CD4-positive, alpha-beta T cell treated with Interleukin-15 for 1 hour (primary cell): ENCODE measurements at places on chromosomes 2 and 18.

DNA sequence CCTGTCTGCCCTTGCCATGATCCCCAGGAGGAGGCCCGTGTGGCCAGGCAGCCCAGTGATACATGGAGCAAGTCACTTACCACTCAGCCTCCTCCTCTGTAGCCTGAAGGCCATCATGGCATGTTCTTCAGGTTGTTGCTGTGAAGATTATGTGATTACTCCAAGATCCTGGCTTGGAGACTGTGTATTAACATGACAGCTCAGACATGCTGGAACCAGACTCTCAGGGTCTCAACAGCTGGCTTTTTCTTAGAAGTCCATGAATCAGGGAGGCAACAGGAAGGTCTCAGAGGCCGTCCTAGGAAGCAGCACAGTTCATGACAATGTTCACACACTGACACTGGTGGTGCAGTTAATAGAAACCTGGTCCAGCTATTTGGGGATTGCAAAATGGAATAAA lies 158.6 kb upstream of the TWIST2 start:
- DNase-seq = no peak

DNA sequence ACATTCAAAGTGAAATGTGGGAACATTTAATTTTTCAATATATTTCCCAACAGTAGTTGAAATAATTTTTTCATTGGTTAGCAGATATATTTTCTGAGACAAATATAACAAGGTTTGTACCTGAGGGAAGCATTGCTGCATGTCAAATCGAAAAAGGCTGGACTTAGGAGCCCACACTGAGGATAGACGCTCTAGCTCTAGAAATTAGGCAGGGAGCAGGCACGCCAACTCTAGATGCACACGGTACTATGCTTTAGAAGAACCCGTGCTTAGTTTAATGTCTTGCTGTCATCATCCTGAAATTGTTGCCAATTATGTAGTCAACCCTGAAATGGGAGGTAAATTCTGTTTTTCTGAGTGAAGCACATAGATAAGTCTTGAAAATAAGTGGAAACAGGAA lies 731.1 kb upstream of the ZNF804A start:
- DNase-seq = no peak

DNA sequence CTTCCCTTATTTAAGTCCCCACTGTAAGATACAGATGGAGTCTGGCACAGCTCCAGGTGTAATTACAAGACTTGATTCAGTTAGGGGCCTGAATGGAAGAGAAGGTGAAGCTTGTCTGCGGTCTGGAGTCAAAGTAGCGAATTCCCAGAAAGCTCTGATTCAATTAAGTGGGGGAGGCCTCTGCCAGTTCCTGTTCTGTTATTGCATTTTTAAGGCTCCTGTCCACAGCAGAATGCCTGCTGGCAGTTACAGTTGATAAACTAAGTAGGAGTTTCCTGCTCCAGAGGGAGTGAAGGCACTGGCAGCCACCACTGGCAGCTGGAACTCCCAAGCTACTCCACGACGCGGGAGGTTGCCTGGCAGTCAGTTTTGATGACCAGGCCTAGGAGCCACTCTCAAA lies 181.1 kb downstream of the SOCS6 start:
- no peak for DNase-seq

- no peak for DNase-seq
Measured at GRCh38 chr18:55085557-55086285, 126.5 kb upstream of the CCDC68 start.

- no peak for DNase-seq
Measured at GRCh38 chr2:190858817-190859216, 21.8 kb upstream of the GLS start.

DNA sequence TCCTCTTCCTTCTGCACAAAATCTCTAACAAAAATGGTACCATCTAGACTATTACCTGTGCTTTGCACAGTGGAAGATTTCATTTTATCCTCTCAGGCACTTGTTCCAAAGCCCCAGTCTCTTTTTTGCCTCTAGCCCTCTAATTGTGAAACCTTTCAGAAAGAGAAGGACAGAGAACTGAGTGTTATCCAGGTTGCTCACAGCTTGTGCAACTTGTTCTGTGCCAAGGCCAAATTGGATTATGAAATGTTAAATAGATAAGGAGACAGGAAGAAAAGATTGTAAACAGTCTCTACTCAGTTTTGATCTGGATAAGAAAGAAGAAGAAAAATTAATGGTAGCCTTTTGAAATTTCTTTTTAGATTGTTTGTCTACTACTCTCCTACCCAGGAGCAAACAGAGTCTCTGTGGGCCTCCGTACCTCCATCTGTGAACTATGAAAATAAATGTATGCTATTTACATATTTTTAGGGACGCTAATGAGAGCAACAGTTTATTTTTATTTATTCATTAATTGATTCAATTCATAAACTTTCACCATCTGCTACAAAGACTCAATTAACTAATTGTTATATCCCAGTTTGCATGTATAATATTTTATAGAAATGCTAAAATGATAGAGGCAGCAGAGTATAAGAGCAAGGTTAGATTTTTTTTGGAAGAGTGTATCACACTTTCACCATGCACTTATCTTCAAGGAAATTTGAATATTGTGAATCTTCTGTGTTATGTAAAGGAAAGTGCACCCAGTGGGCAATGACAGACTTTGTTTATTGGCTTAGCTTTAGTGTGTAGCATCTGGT lies 339.0 kb upstream of the ETAA1 start:
- DNase-seq = no peak

GRCh38 chr2:88070055-88070454 lies 2.4 kb downstream of the SMYD1 start:
- no peak for DNase-seq

GRCh38 chr2:209818939-209819338 lies 47.3 kb downstream of the UNC80 start:
- DNase-seq = no peak

GRCh38 chr2:17911491-17912260 lies 33.2 kb downstream of the KCNS3 start:
- no peak for DNase-seq
